HEK293T (cell line): ENCODE measurements at places on chromosomes 6 and 20.

DNA sequence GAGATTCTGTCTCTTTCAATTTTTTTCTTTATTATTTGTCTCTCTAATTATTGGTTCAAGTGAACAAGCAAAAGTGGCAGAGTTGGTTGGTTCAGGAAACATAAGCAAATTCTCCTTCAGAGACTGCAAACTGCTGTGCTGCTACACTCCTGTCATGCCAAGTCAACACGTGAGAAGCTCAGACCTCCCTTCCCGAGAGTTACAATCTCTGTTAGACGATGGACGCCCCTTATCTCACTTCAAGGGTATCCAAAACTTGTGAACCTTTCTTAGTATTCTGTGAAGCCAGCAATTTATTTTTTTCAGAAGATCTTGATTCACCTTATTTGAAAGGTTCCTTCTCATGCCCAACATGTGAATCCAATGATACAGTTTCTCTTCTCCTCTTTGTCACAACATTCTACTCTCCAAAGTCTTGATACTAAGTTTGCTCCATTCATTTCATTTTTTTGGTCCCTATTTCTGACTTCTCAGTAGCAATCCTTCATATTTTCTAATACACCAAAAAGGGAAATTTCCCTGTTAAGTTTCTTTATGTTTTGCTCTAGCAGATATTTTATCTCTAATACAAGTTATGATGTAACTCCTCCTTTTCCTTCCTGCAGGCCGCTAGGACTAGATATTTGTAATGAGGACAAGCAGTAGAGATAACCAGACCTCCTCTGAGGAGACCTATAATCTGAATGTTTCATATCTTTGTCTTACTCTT, 448.8 kb upstream of the CITED2 start:
- no peak for DNase-seq

GRCh38 chr6:167526465-167527368, 201.8 kb downstream of the TTLL2 start:
- DNase-seq, result no peak

GRCh38 chr6:9511157-9511556, 903.7 kb downstream of the TFAP2A start:
- DNase-seq, result no peak

- DNase-seq, result no peak
Observed at GRCh38 chr6:150005761-150006651, 19.3 kb downstream of the RAET1L start.
